Activated T-helper 2 cell treated with anti-CD3 and anti-CD28 coated beads, Interferon-gamma antibody, Interleukin-2, Interleukin-4, amounts not matched to agents 10 μg/mL and 5 μg/mL and 100 μg/mL, durations not matched to agents 14 hours and 24 hours and 36 hours (primary cell): ENCODE measurements at places on chromosomes 5 and 9.

GRCh38 chr5:88785746-88786565 is 97.0 kb downstream of the MEF2C start:
- H3K4me3 ChIP-seq: no peak overlapping the region
- peaks cover 11% of the 10 kb centered on the region for H3K4me1 ChIP-seq
- DNase-seq: no peak
- no peaks in the 10 kb centered on the region for H3K36me3 ChIP-seq
- peaks cover 9% of the 10 kb centered on the region for H3K27me3 ChIP-seq

- no peak overlapping the region for H3K4me3 ChIP-seq
- H3K27ac ChIP-seq: no peak overlapping the region
- H3K4me1 ChIP-seq: peaks cover 67% of the 10 kb centered on the region
Measured at GRCh38 chr9:19994296-19994695, 205.5 kb upstream of the SLC24A2 start.

GRCh38 chr9:137648396-137648795 is 29.6 kb downstream of the EHMT1 start:
- peaks cover 45% of the 10 kb centered on the region for H3K36me3 ChIP-seq
- peaks cover 19% of the 10 kb centered on the region for H3K4me1 ChIP-seq
- DNase-seq: no peak
- H3K4me3 ChIP-seq: no peak overlapping the region

DNA sequence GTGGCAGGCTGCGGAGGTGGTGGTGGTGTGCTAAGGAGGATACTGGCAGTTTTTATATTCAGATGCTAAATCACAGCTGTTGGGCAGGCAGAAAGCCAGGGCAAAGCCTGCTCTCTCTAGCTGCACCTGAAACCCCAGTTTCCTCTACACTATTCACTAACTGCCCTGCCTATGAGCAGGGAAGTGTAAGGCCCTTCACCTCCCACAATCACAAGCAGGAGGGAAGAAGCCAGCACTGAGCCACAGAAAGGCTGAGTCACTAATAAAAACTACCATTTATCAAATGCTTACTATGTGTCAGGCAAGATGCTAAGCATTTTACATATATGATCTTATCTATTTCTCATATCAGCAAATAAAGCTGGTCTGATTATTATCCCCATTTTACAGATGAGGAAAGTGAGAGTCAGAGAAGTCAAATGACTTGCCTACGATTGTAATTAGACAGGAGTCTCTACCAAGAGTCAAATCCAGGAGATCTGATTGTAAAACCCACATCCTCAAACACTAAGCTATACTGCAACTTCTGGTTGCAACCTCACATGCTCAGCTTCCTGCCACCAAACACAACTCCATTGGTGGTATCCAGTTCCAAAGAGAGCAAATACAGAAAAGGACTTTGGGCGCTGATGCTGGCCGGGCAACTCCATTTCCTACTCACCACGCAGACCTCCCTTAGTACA is 17.7 kb upstream of the IL6ST start:
- DNase-seq: peak; percentile 57
- H3K4me1 ChIP-seq: peaks cover 29% of the 10 kb centered on the region
- peaks cover 8% of the 10 kb centered on the region for H3K36me3 ChIP-seq

DNA sequence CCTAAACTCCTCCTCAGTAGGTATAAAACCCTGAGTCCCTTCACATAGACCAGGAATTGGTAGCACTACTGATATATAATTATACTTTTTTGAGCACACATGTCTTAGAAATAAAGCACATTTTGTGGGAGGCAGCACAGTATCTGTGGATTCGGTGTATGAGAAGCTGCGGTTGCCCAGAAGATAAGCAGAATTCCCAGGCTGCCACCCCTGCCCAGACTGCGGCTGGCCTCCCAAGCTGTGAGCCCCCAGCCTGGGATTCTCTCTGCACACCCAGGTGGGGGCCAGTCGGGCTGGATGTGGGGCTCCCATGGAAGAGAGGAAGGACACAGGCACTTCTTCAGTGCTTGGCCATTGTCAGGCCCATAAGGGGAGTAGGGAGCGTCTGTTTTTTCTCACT is 25.6 kb upstream of the ANGPTL2 start:
- H3K36me3 ChIP-seq: no peaks in the 10 kb centered on the region
- peaks cover 35% of the 10 kb centered on the region for H3K27me3 ChIP-seq
- no peaks in the 10 kb centered on the region for H3K4me1 ChIP-seq

- H3K4me1 ChIP-seq: no peaks in the 10 kb centered on the region
- H3K4me3 ChIP-seq: no peak overlapping the region
- H3K27me3 ChIP-seq: peaks cover 4% of the 10 kb centered on the region
Measured at GRCh38 chr5:5616247-5616895, 193.9 kb downstream of the ICE1 start.

GRCh38 chr9:127844821-127845359 is 9.6 kb downstream of the ENG start:
- DNase-seq: no peak
- H3K27me3 ChIP-seq: no peaks in the 10 kb centered on the region
- peaks cover 14% of the 10 kb centered on the region for H3K36me3 ChIP-seq
- H3K4me1 ChIP-seq: no peaks in the 10 kb centered on the region

DNA sequence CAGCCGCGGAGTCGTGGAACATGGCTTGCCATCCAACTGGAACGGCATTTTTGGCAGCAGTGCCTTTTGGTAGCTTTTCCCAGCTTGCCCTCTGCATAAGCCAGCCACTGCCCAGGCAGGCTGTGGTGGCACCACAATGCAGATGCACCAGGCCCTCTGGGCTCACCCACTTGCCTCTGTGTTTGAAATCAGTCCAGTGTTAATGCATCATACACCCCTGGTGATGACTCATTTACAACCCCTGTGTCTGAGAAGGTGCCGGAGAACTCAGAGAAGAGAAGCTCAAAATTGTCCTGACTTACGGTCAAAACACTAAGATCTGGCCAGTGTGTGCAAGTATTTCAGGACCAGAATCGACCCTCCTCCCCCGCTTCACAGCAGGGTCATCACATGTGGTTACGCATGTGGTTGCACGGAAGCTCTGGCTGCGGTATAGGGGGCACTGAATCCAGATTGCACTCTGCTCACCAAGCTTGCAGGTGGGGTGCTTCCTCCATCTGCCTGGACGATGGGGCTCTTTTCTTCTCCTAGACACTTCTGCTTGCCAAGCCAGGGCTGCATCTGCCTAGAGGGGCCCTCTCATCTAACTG is 66.5 kb upstream of the SMIM15 start:
- no peak overlapping the region for H3K4me3 ChIP-seq
- H3K36me3 ChIP-seq: no peaks in the 10 kb centered on the region
- no peaks in the 10 kb centered on the region for H3K4me1 ChIP-seq
- no peak overlapping the region for H3K27ac ChIP-seq
